ENCODE measurements at places on chromosomes 4 and X.

- DNase-seq: no peak
These were observed 490.9 kb upstream of the ACTRT1 start for GRCh38 chrX:128543114-128543513.

- DNase-seq: no peak
These were observed 23.3 kb downstream of the RNF150 start for GRCh38 chr4:141109983-141110382.

GRCh38 chrX:31471229-31471628 is 399.4 kb upstream of the FTHL17 start:
- DNase-seq: no peak

DNA sequence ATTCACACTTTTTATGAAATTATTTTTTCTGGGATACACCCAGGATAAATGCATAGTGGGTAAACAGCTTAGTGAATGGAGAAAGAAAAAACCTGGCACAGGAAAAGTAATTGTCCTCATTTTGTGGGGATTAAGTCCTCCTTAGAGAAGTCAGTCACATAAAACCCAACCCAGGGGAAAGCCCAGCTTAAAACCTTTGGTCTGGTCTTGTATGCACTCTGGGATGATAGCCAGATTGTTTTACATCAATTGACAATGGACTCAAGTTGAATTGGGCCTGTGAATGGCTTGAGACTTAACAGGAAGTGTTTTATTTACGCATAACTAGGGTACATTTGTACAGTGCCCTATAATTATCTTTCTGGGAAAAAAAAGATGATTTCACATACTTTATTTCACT is 561.3 kb upstream of the GRIA3 start:
- DNase-seq: no peak

DNA sequence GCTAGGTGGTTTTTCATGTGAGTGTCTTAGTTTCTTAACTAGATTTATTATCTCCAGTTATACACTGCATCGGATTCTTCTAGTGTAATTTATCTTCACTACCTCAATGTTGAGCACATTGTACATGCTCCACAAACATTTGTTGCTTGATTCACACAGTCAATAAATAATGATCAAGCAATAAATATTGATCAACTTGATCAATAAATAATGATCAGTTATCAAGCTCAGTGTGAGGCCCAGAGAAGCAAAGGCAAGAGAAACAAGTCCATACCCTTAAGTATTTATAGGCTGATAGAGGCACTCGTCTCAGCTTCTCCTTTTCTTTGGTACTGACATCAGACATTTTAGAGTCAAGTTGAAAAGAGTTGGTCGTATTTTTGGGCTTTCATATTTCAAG is 5.1 kb upstream of the VBP1 start:
- DNase-seq: no peak

- DNase-seq: no peak
These were observed 12.0 kb downstream of the ZFYVE28 start for GRCh38 chr4:2406406-2406805.

DNA sequence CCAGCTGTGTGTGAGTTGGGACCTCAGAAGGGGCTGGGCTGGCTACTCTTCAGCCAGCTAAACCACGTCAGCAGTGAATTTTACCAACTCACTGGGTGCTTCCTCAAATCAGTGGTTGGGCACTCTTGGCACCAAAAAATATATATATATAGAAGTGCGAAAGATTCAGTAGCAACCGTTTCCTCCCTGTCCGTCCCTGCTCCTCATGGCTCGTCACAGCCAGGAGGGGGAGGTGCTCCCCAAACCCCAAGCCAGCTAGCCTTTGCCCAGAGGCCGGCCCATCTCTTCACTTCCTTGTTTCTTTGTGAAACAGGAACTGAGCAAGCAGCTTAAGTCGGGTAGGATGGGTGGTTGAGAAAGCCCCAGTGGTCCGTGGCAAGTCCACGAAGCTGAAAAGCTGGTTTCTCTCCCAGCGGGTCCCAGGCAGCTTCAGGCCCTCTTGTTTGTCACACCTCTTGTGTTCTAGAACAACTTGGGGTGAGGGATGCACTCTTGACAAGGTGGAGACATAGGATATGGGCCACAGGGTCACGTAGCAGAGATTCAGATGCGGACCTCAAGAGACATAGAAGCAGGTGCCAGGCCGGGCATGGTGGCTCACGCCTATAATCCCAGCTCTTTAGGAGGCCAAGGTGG is 6.8 kb upstream of the SASH3 start:
- peak; percentile 17 for DNase-seq

GRCh38 chr4:86279293-86279960 is 80.4 kb downstream of the MAPK10 start:
- DNase-seq: no peak

DNA sequence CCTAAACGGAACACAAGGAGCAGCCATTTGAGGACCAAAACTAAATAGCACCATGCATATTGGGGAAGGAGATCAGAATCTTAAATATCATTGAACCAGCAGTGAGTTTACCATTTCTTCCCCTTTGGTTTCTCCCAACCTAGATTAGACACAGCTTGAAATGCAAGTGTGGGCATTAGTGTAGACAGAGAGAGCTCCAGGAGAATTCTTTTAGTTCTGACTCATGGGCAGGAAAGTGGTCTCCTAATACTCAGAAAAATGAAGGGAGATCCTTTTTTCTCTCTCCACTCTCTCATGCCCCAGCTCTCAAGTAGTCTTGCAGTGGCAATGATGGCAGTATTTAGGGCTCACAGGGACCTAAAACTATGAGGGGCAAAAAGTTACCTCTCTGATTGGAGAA is 567.9 kb downstream of the INPP4B start:
- DNase-seq: no peak

DNA sequence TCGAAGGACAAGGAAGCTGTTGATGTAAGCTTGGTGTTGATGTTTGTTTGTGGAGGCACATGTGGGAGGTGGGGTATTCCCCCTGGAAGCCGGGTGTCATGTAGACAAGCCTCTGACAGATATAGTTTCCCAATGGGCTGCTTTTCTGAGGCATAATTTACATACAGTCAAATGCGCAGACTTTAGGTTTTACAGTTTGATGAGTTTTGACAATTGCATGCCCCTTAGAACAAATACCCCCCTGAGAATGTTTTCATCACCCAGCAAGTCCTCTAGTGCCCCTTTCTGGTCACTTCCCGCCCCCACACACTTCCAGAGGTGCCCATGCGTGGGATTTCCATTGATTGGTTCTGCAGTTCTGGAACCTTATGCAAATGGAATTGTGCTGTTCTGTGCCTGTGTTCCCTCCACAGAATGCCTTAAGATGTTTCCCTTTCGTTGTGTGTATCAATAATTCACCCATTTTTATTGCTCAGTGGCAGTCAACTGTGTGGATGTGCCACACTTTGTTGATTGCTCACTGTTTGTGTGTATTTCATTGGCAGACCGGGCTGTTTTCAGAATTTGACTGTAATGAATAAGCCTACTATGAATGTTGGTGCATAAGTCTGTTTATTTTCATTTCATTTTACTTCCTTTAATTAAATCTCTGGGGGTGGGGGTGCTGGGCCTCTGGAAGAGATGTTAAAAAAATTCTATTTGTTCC is 8.5 kb downstream of the EVC start:
- DNase-seq: no peak

DNA sequence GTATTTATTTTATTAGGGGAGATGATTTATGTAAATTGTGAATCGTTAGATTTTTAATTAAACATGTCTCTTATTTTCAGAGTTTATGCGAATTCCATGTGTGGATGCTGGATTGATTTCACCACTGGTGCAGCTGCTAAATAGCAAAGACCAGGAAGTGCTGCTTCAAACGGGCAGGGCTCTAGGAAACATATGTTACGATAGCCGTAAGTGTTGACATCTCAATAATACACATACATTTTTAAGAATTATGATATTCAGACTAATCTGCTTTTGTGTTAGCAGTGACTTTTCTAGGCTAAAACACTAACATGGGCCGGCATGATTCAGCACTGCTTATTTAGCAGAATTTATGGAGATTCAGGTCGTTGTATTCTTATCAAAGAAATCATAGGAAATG is 91.2 kb downstream of the RAP1GDS1 start:
- DNase-seq: no peak

DNA sequence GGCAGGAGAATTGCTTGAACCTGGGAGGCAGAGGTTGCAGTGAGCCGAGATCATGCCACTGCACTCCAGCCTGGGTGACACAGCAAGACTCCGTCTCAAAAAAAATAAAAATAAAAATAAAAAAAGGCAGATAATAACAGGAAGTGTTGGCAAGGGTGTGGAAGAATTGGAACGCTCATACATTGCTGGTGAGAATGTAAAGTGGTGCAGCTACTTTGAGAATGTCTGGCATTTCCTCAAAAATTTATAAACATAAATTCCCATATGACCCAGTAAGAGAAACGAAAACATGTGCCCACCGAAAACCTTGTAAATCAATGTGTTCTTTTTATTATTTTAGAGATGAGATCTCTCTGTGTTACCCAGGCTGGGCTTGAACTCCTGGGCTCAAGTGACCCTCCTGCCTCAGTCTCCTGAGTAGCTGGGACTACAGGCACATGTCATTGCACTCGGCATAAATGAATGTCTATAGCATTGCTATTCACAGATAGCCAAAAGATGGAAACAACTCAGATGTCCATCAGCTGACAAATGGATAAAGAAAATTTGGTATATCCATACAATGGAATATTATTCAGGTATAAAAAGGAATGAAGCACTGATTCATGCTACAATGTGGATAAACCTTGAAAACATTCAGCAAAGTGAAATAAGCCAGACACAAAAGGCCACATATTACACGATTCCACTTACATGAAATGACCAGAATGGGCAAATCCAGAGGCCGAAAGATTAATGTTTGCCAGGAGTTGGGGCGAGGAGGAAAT is 63.7 kb upstream of the PLAC1 start:
- DNase-seq: no peak

DNA sequence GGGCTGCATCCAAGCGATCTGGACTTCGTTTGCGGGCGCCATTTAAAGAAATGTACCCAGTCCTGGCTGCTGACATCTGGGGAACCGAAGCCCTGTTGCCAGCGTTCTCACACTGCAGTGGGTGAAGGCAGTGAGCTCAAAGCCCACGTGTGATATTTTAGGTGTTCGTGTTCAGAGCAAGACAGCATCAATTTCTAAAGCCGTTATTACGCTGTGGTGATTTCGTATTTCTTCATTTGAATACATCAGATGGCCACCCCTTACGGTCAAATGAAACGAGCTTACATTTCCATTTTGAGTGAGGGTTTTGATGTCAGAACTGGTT is 376 bp upstream of the C4orf36 start:
- no peak for DNase-seq

DNA sequence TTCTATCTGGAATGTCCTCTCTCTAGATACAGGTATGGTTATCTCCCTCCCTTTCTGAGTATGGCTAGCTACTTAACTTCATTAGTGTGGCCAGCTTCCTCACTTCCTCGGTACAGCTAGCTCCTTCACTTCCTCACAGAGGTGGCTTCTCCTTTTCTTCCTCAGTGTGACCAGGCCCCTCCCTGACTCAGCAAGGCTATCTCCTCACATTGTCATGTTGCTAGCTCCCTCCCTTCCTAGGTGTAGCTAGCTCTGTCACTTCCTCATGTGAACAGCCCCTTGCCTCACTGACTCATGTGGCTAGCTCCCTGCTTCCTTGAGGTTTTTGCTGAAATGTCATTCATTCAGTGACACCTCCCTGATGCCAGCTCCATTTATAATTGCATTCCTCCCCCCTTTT is 67.3 kb upstream of the DDIT4L start:
- DNase-seq: no peak

GRCh38 chr4:119797238-119797894 is 168.8 kb upstream of the PDE5A start:
- DNase-seq: no peak

- DNase-seq: no peak
These were observed 330.9 kb downstream of the SPOCK3 start for GRCh38 chr4:166903408-166903807.

DNA sequence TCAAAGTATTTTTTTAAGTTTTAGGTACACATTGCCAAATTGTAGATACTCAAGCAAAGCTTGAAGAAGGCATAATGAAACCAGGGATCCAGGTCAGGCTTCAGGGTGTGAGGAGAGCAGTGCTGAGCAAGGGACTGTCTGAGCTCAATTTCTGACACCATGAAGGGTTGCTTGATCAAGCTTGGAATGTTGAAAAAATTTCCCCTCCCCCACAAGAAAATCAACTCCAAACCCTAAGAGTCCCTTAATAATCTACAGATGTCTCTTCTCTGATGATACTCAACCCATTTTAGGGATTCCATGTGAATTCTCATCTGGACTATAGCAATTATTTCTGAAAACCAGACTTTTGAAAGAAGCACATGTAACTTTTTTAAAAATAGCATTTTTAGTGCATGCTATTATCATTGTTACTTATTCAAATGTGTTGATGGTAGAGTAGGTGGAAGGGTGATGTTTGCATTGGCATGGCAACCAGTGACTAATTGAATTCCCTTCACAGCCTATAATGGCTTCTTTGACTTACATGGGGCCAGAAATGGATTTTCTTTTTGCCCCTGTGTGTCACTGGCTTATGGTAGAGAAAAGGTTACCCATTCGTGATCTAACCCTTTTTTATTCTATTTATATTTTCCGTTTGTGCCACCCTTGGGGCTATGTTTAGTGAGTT is 252.0 kb downstream of the FBXW7 start:
- DNase-seq: no peak

DNA sequence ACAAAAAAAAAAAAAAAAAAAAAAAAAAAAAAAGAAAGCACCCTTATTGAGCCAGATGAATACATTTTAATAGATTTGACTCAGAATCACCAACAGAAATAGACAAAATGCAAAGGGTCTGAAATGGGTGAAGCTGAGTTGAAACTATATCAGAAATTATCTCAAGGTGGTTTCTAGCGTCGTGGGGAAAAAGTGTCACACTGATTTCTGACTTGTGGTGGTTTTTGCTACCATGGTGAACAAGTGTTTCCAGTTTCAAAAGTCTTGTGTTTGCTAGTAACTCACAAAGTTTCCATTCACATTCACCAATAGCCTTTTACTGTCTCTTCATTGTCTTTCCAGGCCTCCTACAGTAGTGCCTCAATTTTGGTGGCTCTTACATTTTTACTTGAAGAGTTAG is 135.5 kb downstream of the ARHGAP24 start:
- no peak for DNase-seq

GRCh38 chr4:128256539-128256938 is 31.1 kb downstream of the PGRMC2 start:
- no peak for DNase-seq

GRCh38 chr4:146585761-146586333 is 52.8 kb upstream of the POU4F2 start:
- no peak for DNase-seq

- DNase-seq: no peak
These were observed 416.4 kb downstream of the CCSER1 start for GRCh38 chr4:90543419-90544170.

DNA sequence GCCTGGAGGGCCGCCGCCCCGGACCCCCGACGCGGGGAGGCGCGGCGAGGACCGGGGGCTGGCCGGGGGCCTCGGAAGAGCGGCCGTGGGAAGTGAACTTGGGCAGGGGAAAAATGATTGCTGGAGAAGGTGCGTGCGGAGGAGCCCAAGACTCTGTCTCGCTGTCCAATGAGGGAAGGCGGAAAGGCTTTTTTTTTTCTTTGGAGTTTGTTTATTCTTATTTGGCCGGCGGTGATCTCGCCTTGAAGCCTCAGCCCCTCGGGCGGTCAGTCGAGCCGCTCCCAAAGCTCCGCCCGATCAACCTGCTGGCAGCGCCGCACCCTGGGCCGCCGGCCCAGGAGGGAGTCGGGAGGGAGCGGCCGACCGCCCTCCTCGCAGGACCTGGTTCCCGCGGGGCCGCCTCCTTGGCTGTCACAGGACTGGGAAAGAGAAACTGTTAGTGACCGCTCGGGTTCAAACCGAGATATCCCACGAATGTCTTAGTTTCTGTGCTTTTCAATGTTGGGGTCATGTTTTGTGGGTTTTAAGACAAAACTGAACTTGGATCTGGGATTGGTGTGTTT is 2.5 kb downstream of the CPEB2 start:
- DNase-seq: peak; percentile 34

- DNase-seq: no peak
These were observed 170.4 kb upstream of the CASK start for GRCh38 chrX:42093756-42094155.

Data from nucleus accumbens (tissue), 56 donors.